ENCODE measurements at places on chromosomes 13 and 19. TPM values are rescaled to one million over a fixed set of nuclear protein-coding genes. Genes with fewer than 3 reads are reported as not detected.

- no peak overlapping the region for H3K27ac ChIP-seq
- H3K36me3 ChIP-seq: no peaks in the 10 kb centered on the region
- DNase-seq: no peak
Observed at GRCh38 chr13:20348018-20348417, 115.9 kb upstream of the GJB6 start.

ZNF888 gene
- total RNA-seq: 2.9 TPM

SCN1B gene
- total RNA-seq: 15.8 TPM

DNA sequence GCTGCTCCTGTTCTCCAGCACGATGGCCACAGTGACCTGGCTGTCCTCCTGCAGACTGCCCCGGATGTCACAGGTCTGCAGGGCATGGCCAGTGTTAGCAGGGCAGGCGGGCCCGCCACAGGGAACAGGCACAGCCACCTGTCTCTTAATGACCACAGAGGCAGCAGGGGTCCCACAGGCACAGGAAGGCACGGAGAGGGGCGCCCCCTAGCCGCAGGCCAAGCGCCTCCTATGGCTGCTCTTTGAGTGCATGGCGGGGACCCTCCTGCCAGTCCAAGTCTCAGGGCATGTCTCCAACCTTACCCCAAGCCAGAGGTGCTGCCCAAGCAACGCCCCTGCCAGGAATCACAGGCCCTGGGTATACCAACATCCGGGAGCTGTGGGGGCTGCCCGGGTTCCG lies 14.1 kb downstream of the IZUMO4 start:
- H3K27me3 ChIP-seq: no peaks in the 10 kb centered on the region
- no peak for DNase-seq
- peaks cover 18% of the 10 kb centered on the region for H3K36me3 ChIP-seq
- H3K4me3 ChIP-seq: no peak overlapping the region

DNA sequence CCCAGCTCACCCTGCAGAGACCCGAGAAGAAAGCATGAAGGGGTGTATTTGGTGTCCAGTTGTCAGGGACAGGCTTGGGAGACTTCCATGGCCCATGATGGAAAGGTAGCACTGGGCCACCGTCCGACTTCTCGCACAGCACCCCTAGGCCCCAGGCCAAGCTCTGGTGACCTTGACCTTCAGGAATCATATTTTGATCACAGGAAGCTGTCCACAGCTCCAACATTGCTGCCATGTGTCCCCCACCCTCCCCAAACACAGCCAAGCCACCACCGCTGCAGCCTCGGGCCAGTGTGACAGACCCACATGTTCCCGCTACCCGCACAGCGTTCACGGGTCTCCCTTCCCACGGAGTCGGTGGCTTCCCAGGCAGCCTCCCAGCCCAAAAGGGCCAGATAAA lies 842 bp upstream of the PTGIR start:
- no peaks in the 10 kb centered on the region for H3K36me3 ChIP-seq
- H3K4me3 ChIP-seq: no peak overlapping the region
- H3K27ac ChIP-seq: no peak overlapping the region
- H3K4me1 ChIP-seq: peaks cover 12% of the 10 kb centered on the region
- H3K27me3 ChIP-seq: no peaks in the 10 kb centered on the region

DNA sequence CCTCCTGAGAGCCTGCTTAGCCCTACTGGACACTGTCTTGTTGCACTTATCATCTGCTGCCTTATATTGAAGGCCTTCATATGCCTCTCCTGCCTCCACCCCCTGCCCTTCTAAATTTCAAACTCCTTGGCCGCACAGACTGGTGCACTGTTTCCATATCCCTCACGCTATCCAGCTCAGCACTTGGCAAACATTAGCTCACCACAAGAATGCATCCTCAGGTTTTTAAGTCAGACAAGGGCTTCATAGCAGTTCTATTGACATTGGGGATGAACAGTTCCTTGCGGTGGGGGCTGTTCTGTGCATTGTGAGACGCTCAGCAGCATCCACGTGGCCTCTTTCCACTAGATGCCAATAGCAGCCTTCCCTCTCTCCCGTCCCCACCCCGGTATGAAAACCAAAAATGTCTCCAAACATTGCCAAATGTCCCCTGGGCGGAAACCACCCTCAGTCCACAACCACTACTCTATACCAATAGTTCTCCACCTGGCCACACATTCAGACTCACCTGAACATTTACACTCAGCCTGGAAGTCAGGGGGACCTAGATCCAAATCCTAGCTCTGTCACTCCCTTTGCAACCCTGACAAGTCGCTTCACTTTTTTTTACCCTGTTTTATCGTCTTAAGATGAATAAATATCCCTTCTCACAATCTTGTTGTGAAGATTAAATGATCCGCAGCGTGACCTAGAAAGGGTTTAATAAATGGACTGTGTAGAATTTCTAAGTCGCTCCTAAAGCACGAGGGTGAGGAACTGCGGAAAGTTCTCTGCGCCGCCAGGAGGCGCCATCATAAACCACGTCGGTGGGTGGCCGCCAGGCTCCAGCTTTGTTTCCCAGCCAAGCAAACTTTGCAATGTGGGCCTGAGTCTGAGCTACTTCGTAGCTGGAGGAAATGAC lies 3.6 kb upstream of the CEACAM3 start:
- H3K4me3 ChIP-seq: no peak overlapping the region
- no peaks in the 10 kb centered on the region for H3K27me3 ChIP-seq
- DNase-seq: peak; percentile 46
- H3K4me1 ChIP-seq: no peaks in the 10 kb centered on the region
- H3K36me3 ChIP-seq: no peaks in the 10 kb centered on the region
